Fibroblast of villous mesenchyme (primary cell): ENCODE measurements at places on chromosomes 11 and 22. TPM values are rescaled to one million over a fixed set of nuclear protein-coding genes. Genes with fewer than 3 reads are reported as not detected.

- DNase-seq, result no peak
Measured at GRCh38 chr22:21902296-21903087, 35.0 kb upstream of the MAPK1 start.

GRCh38 chr11:115659061-115659963 lies 155.1 kb upstream of the CADM1 start:
- no peak for DNase-seq

DNA sequence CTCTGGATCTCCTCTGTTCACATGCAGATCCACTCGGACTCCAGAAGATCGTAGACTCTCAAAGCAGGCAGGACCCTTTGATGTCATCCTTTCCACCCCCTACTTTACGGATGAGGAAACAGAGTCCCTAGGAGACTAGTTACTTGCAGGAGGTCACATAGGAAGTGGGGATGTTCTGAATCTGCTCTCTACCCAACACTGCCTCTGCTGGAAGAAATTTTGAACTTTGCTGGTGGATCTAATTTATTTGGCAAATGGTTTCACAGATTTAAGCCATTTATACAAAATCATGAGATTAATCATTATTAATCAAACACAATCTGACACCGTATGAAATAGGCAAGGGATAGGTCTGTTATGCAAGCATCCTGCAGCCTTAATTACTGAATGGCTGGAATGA lies 55.0 kb upstream of the USP47 start:
- DNase-seq, result peak; percentile 33

The CCDC87 gene
- 0.43 and 0.64 TPM in 2 replicates for total RNA-seq

The BTG4 gene
- not detected in 2 replicates for total RNA-seq

DNA sequence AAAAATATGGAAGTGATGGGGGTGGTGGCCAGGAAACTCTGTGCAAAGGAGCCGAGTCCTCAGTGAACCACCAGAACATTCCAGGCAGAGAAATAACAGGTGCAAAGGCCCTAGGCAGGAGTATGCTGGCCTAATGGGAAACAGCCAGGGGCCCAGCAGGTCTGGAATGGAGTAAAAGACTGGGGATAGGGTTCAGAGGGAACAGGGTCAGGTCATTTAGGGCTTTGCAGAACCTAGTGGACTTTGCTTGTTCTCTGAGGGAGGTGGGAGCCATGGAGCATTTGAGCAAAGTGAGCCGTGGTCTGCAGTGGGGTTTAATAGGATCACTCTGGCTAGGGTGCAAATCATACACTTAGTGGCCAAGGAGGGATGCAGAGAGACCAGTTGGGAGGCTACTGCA lies 8.7 kb downstream of the CRYBB3 start:
- DNase-seq, result no peak

- DNase-seq, result peak; percentile 82
Measured at GRCh38 chr11:108672113-108672512, 7.2 kb downstream of the DDX10 start.

GRCh38 chr11:8038811-8039529 lies 42.0 kb upstream of the TUB start:
- DNase-seq, result no peak

GRCh38 chr11:121300972-121301699 lies 8.6 kb downstream of the SC5D start:
- DNase-seq, result peak; percentile 16

DNA sequence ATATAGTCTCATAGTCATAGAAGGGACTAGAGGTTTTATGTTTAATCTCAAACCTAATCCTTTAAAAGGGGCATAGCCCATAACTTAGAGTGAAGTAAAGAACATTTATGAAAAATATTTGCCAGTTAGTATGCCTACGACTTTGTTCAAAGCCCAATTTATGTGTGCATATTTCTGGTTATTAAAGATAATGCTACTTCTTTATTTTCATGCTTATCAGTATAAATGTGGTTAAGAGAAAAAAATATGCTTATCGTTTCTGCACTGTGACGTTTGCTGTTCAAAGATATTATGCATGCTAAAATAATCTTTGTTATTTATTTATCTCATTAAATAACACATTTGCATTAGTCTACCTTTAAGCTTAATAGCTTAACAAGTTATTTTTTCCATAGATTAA lies 343.9 kb downstream of the DYNC2H1 start:
- no peak for DNase-seq

DNA sequence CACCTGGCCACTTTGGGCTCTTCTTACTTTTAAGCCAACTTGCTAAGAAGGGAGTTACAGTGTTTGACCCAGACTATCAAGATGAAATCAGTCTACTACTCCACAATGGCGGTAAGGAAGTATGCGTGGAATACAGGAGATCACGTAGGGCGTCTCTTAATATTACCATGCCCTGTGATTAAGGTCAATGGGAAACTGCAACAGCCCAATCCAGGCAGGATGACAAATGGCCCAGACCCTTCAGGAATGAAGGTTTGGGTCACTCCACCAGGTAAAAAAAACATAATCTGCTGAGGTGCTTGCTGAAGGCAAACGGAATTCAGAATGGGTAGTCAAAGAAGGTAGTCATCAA lies 1.0 kb upstream of the YPEL4 start:
- DNase-seq, result no peak

The SMIM38 gene
- total RNA-seq, result under 0.01 TPM in 2 replicates

The DPAGT1 gene
- 21.3 and 29.4 TPM in 2 replicates for total RNA-seq

- peak; percentile 48 for DNase-seq
Measured at GRCh38 chr22:46783721-46784120, 21.3 kb downstream of the TBC1D22A start.

DNA sequence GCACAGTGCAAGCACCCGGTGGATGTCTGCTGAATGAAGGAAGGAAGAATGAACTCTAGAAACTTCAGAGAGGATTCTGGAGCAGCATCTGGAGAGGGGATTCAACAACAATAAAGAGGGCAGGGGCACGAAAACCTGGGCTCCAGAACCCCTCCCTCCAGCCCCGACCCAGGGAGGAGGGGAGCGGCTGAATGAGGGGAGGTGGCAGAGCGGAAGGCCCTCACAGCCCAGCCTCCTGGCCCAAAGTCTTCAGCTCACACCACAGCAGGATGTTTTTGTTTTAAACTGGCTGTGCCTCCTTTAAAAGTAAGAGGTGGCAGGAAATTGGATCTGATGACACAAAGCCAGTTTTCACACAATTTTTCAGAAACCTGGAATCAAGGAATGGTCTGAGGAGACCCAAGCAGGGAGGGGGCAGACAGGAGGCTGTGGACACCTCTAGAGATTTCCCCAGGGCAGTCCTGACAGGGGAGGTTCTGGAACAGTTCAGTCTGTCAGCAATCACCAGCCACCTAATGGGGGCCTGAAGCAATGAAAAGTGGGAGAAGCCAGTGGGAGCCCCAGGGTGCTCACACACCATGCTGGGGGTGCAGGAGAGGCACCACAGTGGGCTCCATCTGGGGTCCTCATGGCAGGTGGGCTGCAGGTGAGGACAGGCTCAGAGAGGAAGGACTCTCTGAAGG lies 44.4 kb upstream of the TCF20 start:
- no peak for DNase-seq

GRCh38 chr11:71451596-71452198 lies 1.3 kb upstream of the NADSYN1 start:
- DNase-seq, result no peak

The SLC22A25 gene
- total RNA-seq, result not detected in 2 replicates

The VWCE gene
- total RNA-seq, result 1.3 and 2.2 TPM in 2 replicates

DNA sequence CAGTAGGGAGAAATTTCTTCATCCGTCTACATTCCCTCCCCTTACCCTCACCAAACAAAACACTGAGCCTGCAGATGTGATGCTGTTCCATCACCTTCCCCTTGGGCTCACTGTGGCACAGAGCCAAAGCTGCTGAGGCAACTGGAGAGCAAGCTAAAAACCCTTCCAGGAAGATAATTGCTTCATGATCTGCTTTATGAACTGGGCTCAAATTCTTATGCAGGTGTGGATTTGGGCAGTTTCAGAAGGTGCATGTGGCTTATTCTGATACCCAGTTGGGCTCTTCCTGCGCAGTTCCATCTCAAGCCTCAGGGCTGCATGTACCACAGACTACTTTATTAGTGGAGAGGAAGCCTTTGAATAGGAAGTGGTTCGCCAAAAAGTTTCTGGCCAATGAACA lies 58.3 kb downstream of the AAMDC start:
- DNase-seq, result peak; percentile 41

- DNase-seq, result peak; percentile 84
Measured at GRCh38 chr11:69000831-69001242, 12.2 kb downstream of the MRGPRF start.

The EFCAB6 gene
- 0.32 and 0.86 TPM in 2 replicates for total RNA-seq

The OR4D5 gene
- not detected in 2 replicates for total RNA-seq

DNA sequence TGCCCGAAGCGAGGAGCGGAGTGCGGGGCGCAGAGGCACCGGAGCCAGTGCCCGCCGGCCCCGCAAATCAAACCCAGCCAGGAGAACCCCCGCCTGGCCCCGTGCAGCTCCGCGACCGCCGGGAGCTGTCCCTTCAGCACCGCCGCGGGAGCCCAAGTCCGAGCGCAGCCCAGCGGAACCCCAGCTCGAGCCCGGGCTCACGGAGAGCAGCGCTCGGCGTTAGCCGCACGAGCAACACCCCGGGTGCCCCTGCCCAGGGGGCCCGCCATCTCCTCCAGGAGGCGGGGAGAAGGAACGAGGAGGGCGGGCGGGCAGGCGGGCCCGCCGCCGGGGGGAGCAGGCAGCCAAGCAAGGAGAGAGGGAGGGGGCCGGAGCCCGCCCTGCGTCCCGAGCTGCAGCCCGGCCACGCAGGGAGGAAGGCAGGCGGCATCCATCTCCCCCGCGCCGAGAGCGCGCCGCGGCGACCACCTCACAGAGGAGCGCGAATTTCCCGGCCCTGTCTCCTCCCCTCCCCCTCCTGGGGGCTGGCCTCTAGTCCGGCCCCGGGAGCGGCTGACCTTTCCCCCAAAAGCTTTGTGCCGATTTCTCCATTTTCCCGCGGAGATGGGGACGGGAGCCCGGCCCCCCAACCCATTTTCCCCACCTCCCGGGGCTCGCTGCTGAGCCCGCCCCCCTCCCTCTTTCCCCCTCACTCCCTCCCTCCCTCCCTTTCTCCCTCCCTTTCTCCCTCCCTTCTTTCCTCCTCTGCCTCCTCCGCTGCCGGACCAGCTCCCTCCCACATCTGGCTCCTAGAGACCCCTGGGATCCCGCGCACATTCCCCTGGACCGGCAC lies 621 bp downstream of the KCNC1 start:
- peak; percentile 70 for DNase-seq

- DNase-seq, result peak; percentile 94
Measured at GRCh38 chr11:68128682-68129327, 7.6 kb upstream of the CHKA start.

DNA sequence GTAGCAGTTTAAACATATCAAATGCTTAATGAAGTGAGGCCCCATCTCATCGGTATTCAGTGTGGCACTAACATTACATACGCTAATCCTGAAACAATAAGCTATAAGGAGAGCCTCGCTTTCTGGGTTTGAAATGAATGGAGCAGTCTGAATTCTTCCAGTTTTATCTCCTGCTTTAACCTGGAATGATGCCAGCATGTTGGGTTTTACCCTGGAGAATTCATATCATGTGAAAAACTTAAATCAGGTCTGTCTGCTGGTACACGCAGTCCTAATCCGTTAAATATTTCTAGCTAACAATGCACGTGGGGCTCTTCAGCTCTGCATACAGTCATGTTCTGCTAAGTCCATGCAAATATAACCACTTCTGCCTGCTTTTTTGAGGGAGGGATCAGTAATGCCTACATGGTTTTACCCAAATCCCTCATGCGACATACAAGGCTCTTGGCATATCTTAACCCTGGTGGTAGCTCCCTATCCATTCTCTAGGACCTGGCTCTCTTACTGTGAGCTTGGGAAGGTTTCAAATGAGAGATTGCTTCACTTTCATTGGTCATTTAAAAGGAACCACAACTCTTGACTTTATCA lies 92.7 kb downstream of the COMMD9 start:
- peak; percentile 34 for DNase-seq

DNA sequence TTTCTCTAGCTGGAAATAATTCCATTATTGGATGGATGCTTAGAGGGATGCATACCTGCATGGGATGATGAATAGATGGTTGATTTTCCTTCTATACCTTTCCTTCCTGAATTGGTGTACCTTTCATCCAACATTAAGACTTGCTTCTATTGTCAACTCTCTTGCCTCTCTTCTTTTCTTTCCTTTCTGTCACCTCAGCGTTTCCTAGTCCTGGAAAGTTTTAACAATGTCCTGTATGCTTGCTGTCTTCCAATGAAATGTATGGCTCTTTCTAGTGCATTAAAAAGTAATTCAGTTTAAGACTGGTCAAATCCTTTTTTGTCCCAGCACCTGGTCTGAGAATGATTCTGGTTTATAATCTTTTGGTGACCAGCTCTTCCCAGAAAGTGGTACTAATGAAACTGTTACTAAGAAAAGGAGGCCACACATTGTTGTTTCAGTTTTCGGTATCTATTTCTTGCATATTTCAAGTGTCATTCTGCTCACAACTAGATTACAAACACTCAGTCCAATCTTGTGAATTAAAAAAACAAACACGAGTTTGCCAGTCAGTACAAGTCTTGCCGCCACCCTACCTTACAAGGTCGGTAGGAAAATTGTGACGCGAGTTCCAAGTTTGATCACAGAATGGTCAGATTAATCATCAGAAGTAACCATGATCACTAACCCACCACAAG lies 8.0 kb downstream of the POU2AF1 start:
- DNase-seq, result no peak

The GLYATL2 gene
- total RNA-seq, result 0.97 and 2.2 TPM in 2 replicates

DNA sequence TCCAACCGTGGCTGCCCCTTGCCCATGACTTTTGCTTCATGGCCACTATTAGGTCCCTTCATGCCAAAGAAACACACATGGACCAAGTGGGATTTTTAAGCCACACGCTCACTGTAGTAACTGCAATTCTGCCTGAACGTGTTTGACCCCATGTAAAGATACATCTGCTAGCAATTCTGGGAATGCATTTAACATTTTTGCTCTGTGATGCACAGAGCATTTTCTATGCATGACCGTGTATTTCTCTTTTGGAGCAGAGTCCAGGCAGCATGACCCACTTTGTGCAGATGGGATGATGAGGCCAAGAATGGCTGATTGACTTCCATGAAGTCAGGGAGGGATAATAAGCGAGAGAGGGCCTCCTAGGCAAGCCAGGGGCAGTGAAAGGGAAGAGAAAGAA lies 108.5 kb downstream of the TP53I11 start:
- peak; percentile 45 for DNase-seq

GRCh38 chr22:24965822-24966626 lies 13.5 kb downstream of the KIAA1671 start:
- DNase-seq, result peak; percentile 40

The PAX6 gene
- total RNA-seq, result not detected in 2 replicates

GRCh38 chr11:64605244-64605560 lies 14.2 kb downstream of the SLC22A12 start:
- no peak for DNase-seq

DNA sequence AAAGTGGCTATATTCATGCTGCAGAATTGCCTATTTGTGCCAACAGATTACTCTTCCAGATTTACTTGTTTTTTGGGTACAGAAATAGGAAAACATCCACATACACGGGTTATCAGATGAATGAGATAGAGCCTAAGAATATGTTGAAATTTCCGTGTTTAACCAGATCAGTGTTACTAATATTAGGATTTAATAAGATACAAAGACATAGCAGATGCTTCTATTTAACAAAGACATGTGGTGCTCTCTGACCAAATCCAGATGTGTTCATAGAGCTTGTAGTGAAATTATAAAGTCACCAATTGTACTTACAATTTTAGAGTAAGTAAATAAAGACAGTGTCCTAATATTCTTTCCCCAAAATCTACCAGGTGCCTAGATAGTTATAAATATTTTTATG lies 208.0 kb downstream of the CASP12 start:
- peak; percentile 25 for DNase-seq
